Endothelial cell of umbilical vein (primary cell): ENCODE measurements at places on chromosomes 1 and 21. TPM values are rescaled to one million over a fixed set of nuclear protein-coding genes. Genes with fewer than 3 reads are reported as not detected.

Gene LMOD1
- total RNA-seq = 0.12 and 0.33 TPM in 2 replicates

Gene PRDM15
- total RNA-seq = 10.0 and 12.9 TPM in 2 replicates

Gene RPE65
- not detected in 2 replicates for total RNA-seq

Gene PODN
- total RNA-seq = 1.5 and 2.0 TPM in 2 replicates

Gene S100A12
- not detected in 2 replicates for total RNA-seq

Gene NLRP3
- total RNA-seq = 0.07 and 0.24 TPM in 2 replicates

Gene CNTN2
- total RNA-seq = not detected in 2 replicates

Gene UBE2U
- total RNA-seq = not detected in 2 replicates

Gene ABCA4
- 4.9 and 5.0 TPM in 2 replicates for total RNA-seq

Gene DCDC2B
- not detected in 2 replicates for total RNA-seq

DNA sequence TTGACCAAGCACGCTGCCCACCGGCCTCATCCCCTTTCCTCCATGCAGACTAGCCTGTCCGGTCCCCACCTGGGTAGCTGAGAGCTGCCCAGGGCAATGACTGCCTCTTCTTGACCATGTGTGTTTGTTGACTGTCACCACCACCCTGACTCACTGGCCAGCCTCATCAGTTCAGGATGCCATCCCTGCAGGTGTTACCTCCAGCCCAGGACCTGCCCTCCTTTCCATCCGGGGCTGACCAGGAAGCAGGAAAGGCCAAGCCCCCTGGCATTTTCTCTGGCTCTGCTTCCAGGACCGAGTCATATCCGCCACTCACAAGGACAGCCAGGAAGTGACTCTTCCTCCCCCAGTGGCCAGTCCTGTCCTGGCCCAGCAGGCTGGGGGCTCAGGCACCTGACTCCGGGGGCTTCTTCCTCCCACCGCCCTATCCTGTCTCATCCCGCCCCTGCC lies 17.1 kb downstream of the EPHA2 start:
- peak; percentile 58 for DNase-seq

- DNase-seq = no peak
Observed at GRCh38 chr1:17768651-17769241, 13.6 kb downstream of the ACTL8 start.

- DNase-seq = peak; percentile 73
Observed at GRCh38 chr1:12636098-12636950, 7.6 kb upstream of the AADACL4 start.

DNA sequence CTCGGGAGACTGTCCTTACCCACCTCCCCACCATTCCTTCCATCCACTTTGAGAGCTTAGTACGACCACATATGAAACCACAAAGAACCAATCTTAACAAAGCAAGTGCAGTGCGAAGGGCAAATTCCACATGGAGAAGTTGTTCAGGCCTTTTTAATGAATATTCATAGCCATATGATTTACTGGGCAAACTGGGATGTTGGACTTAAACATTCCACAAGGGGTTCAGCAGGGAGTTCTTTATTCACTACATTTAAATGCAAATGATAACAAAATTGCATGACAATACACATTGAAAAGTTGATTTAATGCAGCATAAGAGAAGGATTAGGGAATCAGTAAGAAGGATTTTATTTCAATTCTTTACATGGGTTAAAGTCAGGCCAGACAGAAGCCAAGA lies 14.7 kb downstream of the NMNAT2 start:
- DNase-seq = no peak

GRCh38 chr1:68301471-68302001 lies 69.2 kb upstream of the WLS start:
- DNase-seq = no peak

GRCh38 chr1:91716339-91716738 lies 169.6 kb downstream of the TGFBR3 start:
- DNase-seq = no peak

- no peak for DNase-seq
Observed at GRCh38 chr1:8427493-8427892, 109.6 kb downstream of the SLC45A1 start.

DNA sequence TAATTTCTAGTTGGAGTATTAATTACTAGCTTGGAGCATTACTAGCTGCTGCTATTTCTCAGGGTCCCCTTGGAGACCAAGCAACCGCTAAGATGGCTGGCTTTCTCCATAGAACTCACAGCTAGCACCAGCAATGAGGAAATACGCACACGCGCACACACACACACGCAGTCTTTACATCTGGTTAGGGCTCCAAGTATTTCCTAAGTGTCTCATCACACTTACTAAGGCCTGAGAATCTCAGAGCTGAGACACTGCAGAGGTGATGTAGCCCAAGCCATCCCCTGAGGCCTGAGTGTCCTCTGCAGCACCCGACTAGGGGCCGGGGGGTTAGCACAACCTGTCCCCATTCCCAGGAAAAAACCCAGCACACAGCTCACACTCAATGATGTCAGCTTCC lies 42.5 kb downstream of the ITPKB start:
- no peak for DNase-seq

DNA sequence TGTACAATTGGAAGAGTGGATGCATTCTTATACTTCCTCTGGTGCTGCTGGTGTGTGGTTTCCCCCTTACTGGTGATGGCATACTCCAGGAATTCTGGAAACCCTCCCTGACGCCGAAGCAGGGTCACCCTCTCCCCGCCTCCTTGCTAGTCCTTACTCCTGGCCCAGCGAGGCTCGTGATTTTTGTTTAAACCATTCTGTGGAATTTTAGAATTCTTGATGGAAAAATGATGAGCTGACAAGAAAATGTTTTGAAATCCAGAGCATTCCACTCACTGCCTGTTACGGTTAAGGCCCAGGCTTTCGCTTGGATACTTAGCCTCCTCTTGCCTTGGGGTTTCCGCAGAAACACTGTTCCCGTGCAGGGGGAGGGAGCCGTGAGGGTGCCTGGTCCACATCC lies 41.1 kb downstream of the IL6R start:
- no peak for DNase-seq

DNA sequence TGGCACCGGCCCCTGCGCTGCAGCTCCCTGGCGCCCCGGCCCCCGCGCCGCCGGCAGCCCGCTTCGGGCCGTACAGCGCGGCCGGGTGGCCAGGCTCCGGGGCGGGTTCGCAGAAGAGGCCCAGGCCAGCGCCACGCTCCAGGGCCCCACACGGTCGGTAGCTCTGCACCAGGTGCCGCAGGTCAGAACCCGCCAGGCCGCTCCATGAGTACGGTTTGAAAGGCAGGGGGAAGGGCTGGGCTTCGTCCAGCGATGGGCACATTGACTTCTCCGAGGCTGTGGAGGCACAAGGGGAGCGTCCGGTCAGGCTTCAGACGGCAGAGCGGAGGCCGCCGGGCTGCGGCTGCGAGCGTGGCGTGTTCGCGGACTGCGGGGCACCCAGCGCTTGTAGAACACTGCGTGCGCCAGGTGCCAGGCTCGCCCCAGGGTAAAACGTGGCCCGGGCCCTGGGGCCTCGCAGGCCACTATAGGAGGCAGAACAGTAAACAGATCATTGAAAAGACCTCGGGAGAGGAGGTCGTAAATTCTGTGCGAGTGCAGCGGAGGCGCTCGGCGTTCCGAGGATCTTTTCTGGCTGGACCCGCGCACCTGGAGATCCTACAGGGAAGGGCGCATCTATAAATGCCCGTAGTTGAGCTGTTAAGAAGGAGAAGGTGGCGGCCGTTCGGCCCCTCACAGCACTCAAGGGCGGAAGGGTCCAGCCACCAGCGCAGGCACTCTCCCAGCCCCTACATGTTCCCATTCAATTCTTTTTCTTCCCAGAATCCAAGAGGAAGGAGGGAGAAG lies 5.7 kb downstream of the GFI1 start:
- DNase-seq = no peak

DNA sequence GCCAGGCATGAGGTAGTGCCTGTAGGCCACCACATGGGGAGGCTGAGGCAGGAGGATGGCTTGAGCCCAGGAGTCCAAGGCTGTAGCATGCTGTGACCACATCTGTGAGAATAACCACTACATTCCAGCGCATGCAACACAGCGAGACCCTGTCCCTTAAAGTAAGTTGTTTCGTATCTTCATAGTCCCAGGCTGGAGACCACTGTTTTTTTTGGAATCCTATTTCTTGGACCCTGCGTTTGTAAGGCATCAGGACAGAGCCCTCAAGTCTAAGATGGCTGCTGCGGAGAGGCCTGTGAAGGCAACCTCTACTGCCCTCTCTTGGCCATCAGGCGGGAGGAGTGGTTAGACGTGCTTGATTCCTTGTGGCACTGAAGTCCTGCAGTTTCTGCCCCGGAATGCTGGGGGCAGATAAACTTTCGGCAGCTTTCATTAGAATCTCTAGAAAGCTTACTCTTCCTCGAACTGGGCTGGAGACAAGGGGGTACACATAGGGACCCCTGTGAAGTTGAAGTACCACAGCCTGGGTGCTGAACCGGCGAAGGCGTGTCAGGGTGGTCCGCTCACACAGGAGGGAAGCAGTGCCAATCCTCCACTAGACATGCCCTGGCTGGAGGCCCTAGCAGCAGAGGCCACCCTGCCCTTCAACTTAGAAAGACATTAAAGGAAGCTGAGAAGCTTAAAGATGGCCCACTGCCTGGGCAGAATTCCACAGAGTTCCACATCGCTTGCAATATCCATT lies 36.6 kb downstream of the RABIF start:
- peak; percentile 70 for DNase-seq

GRCh38 chr1:204254031-204254661 lies 40.4 kb upstream of the GOLT1A start:
- DNase-seq = no peak

DNA sequence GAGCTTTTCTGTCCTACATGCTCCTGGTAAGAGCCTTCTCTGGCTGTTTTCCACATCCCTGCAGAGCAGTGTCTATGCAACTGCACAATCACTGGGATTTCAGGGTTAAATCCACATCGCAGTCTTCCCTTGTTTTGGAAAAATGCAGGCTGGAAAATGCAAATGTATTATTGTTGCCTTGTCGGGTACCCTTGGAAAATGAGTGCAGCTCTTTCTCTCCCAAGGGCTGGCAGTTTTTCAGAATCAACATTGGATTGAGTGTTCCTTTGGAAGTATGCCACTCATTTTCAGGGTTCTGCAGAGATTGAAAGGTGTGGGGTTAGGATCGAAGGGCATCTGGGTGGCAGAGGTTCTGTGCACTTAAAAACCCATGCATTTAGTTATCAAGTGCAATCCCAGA lies 3.2 kb downstream of the NOS1AP start:
- DNase-seq = peak; percentile 40

GRCh38 chr1:154657556-154657955 lies 49.6 kb upstream of the ADAR start:
- no peak for DNase-seq

GRCh38 chr1:30693366-30693765 lies 30.0 kb downstream of the MATN1 start:
- DNase-seq = no peak

- DNase-seq = peak; percentile 31
Observed at GRCh38 chr1:170661646-170662411, 2.1 kb upstream of the PRRX1 start.

DNA sequence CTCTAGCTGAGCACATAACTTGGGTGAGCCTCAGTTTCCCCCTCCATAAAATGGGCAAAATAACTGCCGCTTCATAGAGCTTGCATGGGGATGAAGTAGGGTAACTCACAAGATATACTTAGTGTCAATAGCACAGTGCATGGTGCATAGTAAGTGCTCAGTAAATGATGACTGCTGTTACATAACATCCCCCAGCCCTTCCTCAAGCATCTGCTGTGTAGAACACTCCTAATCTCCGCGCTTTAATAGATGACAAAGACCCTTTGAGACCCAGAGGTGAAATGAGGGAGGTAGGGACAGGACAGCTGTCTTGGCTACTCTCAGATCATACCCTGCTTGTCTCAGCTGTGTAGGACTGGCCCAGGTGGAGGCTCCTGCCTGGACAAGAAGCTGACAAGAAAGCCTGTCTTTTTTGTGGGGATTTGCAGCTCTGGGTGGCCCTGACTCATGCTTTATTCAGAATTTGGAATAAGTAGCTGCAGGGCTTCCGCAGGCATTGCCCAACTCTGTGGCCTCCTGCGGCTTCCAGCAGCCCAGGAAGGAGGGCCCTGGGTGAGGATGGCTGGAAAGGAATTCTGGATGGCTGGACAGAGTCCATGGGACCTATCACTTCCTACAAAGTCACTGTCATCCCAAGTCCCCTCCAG lies 20.7 kb upstream of the PADI4 start:
- DNase-seq = no peak

GRCh38 chr1:32990887-32991286 lies 26.3 kb upstream of the RNF19B start:
- DNase-seq = no peak

- DNase-seq = no peak
Observed at GRCh38 chr1:65525266-65526048, 105.0 kb downstream of the LEPR start.

- no peak for DNase-seq
Observed at GRCh38 chr1:184810735-184811343, 56.2 kb upstream of the EDEM3 start.

GRCh38 chr1:209207701-209208286 lies 375.7 kb upstream of the CAMK1G start:
- peak; percentile 73 for DNase-seq

- DNase-seq = no peak
Observed at GRCh38 chr1:27967106-27967883, 7.5 kb downstream of the XKR8 start.

- DNase-seq = no peak
Observed at GRCh38 chr1:6591644-6592043, 11.0 kb downstream of the KLHL21 start.

DNA sequence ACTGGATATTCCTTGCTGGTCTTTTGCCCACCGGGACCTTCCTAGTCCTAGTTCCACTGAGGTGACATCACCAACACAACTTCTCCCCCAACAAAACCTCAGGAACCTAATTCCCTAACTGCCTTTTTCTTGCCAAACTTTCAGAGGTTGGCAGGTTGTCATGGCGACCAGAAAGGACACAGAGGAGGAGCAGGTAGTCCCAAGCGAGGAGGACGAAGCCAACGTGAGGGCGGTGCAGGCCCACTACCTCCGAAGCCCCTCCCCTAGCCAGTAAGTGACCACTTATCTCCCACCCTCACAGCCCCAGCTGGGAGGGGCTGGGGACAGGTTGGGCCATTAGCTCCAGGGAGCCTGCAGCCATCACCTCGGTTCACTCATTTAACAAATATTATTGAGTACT lies 815 bp downstream of the STYXL2 start:
- no peak for DNase-seq

- DNase-seq = no peak
Observed at GRCh38 chr1:41917076-41917475, 1.6 kb downstream of the HIVEP3 start.
